Stimulated activated CD8-positive, alpha-beta memory T cell treated with anti-CD3 and anti-CD28 coated beads, Interleukin-7, amount 100 ng/mL, for 1 hour (primary cell): ENCODE measurements at places on chromosomes 5 and 9.

DNA sequence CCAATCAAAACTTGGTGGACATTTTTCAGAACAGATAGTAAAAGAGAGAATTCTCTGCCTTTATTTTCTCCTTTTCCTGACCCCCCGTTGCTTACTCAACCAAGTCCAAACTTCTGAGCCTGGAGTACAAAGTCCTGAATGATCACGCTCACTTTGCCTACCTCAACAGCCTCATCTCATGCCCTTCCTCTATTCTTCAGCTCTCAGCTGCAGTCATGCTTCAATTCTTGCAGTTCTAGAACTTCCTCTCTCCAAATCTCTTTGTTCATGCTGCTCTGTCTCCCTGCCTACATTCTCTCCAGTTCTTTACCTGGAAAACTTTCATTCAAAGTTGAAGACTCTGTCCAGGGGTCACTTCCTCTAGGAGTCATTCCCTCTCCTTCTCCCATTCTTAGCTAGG is 398.5 kb upstream of the SLC24A2 start:
- no peak for DNase-seq

- DNase-seq = no peak
Measured at GRCh38 chr5:95526871-95527270, 27.9 kb downstream of the SKIC3 start.

GRCh38 chr5:29304545-29304944 is 1888.9 kb upstream of the CDH6 start:
- no peak for DNase-seq

DNA sequence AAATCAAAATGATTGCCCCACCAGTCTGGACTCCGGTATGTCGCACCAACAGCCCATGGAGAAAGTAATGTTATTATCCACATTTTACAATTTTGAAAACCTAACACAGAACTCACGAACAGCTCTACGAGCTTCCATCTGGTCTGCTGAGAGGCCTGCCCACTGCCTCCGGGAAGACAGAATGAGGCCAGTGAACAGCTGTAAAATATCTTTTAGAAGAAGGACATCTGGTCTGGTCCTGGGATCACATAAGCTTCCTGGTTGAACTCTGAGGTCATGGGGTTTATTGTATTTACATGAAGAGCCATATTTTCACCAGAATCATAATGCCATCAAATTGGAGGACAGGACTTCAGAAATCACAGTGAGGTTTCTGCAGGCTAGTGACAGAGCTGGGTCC is 89.0 kb downstream of the FRMD3 start:
- DNase-seq = no peak

DNA sequence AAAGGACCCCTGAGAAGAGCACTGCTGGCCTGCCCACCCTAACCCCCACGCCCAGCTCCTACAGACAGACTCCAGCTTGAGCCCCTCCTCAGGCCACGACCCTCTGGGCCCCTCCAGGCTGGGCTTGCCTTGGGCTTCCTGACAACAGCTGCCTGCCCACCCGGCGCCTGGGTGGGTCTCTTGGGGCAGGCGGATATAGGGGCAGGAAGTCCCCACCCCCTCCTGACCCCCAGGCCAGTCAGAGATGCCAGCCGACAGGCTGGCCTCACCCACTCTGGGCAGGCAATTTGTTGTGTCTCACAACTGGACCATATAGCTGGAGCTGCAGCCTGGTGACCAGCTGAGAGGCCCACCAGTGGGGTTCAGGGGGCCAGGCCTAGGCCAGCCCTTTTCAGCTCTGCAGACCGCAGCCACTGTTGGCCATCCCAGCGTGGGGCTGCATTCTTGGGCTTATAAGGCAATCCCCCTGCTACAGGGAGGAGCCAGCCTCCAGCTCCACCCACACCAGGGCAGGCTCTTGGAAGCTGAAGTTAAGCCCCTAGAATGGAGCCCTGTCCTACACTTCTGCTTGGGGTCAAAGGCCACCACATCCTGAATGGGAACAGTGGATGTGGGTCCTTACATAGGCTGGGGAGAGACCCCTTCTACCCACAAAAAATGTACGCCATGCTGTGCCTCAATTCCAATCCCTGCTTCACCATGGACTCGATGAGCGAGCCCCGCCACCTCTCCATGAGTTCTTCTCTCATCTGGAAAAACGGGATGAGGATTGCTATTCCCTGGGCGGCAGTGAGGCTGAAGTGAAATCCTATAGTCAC is 2.0 kb downstream of the PDLIM7 start:
- DNase-seq = no peak

GRCh38 chr5:169758886-169759285 is 121.8 kb downstream of the DOCK2 start:
- DNase-seq = no peak

DNA sequence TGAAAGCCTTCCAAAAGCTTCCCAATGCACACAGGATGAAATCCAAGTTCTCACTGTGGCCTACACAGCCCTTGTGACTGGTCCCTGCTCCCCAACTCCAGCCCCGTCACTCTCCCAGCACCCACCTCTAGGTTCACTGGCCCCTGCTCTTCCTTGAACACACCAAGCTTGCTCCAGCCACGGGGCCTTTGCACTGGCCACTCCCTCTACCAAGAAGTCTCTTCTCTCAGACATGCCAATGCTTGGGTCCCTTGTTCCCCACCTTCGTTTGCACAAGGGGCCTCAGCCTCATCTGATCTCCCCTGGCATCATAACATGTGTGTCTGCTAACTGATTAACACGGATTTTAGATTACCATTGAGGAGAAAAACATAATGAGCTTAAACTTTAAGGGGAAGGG is 56.0 kb downstream of the ROR2 start:
- DNase-seq = no peak

DNA sequence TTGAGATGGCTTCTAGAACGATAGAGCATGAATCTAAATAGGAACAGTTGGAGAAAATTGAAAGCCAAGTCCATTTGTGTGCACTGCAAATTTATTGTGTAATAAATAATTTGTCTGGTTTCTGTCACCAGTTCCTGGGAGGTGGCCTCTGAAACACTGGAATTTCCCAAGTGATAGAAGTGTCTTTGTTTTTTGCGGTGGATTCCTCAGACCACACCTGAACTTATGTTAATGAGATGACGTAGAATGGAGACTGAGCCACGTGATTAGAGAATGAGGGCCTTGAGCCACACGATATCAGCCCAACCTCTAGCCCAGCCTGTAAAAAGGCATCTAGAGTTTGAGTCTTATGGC is 105.1 kb downstream of the MSX2 start:
- DNase-seq = no peak

GRCh38 chr5:139638090-139638735 is 9.9 kb upstream of the CXXC5 start:
- no peak for DNase-seq

DNA sequence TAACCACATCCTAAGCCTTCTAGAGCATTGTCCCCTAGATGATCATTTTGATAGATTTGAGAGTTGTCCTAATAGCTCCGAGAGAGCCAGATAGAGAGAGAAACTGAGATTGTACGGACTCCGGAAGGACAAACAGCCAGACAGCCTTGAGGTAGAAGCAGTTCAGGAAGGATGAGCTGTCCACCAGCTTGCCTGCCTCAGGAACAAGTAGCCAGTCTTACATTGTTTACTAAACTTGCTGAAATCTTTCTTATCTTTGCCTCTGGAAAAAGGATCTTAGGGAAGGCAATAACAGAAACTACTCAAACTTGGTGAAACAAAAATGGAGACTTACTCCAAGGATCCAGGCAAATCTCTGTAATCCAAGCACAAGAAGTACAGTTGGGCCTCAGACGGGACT is 39.0 kb upstream of the SAP30L start:
- DNase-seq = no peak

- DNase-seq = no peak
Measured at GRCh38 chr5:99025298-99026045, 96.7 kb upstream of the CHD1 start.

- DNase-seq = no peak
Measured at GRCh38 chr5:90020575-90021538, 388.7 kb downstream of the CETN3 start.

DNA sequence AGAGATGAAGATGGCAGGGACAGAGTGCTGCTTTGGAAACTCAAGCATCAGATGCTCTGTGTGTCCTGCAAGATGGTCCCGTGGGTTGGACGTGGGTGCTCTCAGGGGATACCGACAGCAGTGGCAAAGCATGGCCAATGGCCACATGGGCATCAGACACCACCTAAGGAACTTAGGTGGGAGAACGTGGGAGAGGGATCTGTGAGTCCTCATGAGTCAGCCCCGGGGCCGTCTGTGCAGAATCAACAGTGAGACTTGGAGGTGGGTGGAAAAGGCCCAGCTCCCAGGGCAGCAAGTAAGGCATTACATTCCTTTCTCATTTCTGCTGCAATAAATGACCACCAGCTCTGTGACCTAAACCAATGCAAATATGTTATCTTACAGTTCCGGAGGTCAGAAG is 77.0 kb downstream of the RAD23B start:
- no peak for DNase-seq

GRCh38 chr5:10077791-10078545 is 171.7 kb downstream of the ATPSCKMT start:
- DNase-seq = no peak

- DNase-seq = no peak
Measured at GRCh38 chr9:99978221-99978620, 71.8 kb downstream of the STX17 start.

GRCh38 chr9:98658951-98659351 is 49.8 kb downstream of the GABBR2 start:
- no peak for DNase-seq

- no peak for DNase-seq
Measured at GRCh38 chr5:160649304-160649703, 202.7 kb downstream of the ATP10B start.

DNA sequence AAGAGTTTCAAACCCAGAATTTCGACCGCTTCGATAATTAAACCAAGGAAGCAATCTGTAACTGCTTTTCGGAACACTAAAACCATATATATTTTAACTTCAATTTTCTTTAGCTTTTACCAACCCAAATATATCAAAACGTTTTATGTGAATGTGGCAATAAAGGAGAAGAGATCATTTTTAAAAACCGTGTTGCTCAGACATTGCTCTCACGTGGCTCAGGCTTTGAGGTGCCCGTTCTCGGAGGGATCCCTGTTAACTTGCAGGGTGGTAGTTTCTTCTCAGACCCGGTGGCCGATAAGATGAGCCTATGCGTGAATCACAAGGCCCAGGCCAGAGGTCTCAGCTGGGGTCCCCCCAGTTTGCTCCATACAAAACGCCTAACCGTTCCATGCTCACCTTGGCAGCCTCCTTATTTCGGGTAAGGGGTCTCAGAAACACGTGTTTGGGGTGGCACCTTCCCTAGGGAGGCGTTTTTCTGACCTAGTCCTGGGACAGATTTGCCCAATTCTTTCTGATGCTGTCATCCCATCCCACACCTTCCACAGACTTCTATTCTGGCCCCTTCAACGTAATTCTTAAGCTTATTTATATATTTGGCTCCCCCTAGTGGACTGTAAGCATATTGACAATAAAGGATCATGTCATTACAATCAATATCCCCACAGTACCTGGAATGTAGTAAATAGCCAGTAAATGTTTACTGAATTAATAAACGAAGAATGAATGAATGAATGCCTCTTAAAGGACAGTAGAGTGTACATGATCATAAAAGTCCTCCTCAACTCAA is 48.1 kb downstream of the THBS4 start:
- DNase-seq = no peak

DNA sequence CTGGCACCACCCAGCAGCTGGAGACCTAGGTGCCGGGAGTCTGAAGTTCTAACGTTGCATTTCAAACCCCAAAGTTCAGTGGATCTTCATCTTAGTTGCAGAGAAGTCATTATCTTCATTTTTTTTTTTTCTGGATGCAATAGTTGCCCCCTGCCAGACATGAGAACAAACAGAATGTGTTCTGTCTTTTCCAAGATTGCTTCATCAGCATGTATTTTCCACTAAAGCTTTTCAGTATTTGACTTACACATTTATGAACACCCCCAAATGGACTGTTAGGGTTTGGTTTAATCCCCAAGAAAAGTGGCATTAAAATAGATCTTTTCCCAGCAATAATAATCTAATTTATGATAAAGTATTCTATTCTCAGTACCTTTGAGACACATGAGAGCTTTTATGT is 135.2 kb upstream of the OSMR start:
- DNase-seq = no peak

GRCh38 chr5:173794901-173795416 is 93.2 kb upstream of the CPEB4 start:
- DNase-seq = no peak

GRCh38 chr5:89447027-89447426 is 564.0 kb upstream of the MEF2C start:
- DNase-seq = no peak

GRCh38 chr5:163309914-163310313 is 127.5 kb upstream of the CCNG1 start:
- no peak for DNase-seq

DNA sequence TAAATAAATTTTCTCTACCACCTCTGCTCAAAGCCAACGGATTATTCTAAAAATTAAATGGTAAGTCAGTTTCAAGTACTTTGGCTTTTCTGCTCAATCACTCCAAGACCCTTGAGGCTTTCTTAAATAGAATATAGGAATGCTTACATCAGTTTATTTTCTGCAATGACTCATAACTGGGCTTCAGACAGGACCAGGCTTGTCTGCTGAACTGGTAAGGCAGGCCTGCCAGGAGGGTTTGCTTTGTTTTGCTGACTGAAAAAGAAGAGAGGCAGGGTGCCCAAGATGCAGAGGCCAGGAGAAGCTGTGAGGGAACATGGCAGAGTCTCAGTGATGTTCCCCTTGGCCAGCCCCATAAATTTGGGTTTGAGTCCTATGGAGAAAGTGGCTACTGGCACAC is 60.3 kb upstream of the EPB41L4A start:
- DNase-seq = no peak

DNA sequence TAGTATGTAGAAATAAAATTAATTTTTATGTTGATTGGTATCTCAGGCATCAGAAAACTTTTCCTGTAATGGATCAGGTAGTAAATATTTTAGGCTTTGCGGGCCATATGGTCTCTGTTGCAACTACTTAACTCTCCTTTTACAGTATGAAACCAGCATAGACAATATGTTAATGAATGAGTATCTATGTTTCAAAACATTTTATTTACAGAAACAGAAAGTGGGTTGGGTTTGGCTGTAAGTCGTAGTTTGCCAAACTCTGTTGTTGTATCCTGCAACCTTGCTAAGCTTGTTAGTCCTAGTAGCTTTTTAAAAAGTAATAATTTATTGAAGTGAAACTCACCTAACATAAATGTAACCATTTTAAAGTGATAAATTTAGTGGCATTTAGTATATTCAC is 132.1 kb downstream of the NR3C1 start:
- DNase-seq = no peak

GRCh38 chr9:110996436-110997220 is 41.6 kb downstream of the LPAR1 start:
- no peak for DNase-seq

DNA sequence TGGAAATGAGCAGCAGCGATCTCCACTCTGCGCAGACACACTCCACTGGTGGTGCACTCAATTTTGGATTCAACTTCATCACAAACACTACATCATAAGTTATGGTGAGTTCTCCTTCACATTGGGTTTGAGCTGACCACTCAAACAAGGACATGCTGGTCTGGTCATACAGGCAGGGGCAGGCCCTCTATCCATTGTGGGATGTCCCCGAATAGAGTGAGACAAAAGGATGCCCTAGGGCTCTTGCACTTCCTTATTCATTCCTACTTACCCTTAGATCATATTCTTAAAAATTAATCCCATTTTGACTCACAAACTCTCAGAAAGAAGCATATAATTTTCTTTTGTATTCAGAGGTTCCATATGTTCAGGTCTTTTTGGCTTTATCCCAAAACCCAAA is 16.3 kb upstream of the PJA2 start:
- DNase-seq = no peak

GRCh38 chr5:72237415-72237814 is 82.6 kb downstream of the MRPS27 start:
- DNase-seq = no peak

GRCh38 chr5:40495237-40495635 is 184.5 kb upstream of the PTGER4 start:
- DNase-seq = no peak

- DNase-seq = no peak
Measured at GRCh38 chr5:180786531-180787398, 15.8 kb downstream of the MGAT1 start.
